Stimulated activated CD4-positive, alpha-beta T cell treated with anti-CD3 and anti-CD28 coated beads, Interleukin-1b, Interleukin-23, amount 100 ng/mL, for 1 hour (primary cell): ENCODE measurements at places on chromosomes 2 and 18.
A peak's percentile ranks its signal among the peaks of the same experiment; 100 is the strongest.

GRCh38 chr2:229920011-229920641, 1.7 kb downstream of the TRIP12 start:
- no peak for DNase-seq

DNA sequence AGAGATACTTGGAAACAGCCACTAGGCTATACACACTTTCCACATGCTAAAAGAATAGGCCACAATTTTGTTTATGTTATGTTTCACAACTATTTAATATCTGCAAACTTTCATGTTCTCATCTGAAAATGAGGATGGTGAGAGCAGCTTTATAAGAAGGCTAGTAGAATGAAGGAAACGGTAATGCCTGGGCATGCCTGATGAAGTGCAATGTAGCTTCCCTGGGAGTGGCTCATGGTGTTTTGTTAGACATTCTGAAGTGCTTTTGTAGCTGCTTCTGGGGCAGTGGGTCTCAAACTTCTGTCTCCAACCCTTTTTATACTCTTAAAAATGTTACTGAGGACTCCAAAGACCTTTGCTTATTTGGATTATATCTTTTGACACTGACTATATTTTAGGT, 193.3 kb upstream of the VWC2L start:
- no peak for DNase-seq

- no peak for DNase-seq
These were observed 48.1 kb downstream of the MAIP1 start for GRCh38 chr2:200003444-200003843.

- no peak for DNase-seq
These were observed 242.1 kb downstream of the SEPTIN10 start for GRCh38 chr2:109371481-109372170.

- DNase-seq, result no peak
These were observed 192.0 kb upstream of the TANK start for GRCh38 chr2:160968183-160968582.

DNA sequence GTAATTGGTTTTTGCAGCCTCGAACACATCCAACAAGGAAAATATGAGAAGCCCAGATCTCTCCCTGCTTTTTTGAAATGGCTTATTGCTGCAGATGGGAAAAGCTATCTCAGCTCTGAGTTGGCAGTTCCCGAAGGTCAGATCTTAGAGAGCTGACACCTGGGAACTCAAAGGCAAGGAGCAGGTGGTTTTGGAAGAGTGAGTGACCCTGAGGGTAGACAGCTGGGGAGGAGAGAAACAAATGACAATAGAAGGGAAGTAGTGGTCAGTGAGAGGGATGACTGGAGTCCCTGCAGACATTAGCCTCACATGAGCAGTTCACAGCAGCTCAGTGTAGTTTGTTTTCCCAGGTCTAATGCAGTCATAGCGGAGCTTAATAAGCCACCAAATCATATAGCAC, 317.9 kb downstream of the STK39 start:
- DNase-seq, result no peak

GRCh38 chr2:193141998-193142397, 947.3 kb upstream of the TMEFF2 start:
- DNase-seq, result no peak

GRCh38 chr2:237084444-237084843, 1.2 kb upstream of the COPS8 start:
- DNase-seq, result no peak

GRCh38 chr18:10669441-10670100, 143.7 kb downstream of the NAPG start:
- no peak for DNase-seq

- no peak for DNase-seq
These were observed 494.8 kb upstream of the KLHL29 start for GRCh38 chr2:22890132-22890531.

DNA sequence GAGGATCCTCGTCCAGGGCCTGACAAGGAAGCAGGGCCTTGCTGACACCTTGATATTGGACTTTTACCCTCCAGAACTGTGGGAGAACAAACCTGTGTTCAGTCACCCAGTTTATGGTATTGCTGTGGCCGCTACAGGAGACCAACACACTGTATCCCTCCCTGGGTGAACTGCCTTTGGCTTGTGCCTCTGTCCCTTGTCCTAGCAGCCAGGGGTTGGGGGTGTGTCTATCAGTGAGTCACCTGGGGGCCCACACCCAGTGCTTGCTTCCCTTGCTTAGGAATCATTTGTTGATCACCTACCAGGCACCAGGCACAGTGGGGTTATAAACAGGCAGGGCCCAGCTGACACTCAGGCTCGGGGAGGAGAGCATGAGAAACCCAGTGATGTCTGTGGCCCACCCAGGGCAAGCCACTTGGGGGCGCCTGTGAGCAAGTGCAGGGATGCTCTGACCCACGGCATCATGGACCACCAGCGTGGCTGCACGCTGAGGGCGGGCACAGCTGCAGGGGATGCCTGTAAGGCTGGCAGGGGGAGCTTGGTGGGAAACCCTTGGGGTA, 17.1 kb downstream of the TMEM185B start:
- no peak for DNase-seq

GRCh38 chr18:36665952-36666351, 162.8 kb downstream of the TPGS2 start:
- DNase-seq, result no peak

GRCh38 chr2:172285010-172285621, 142.3 kb upstream of the ITGA6 start:
- no peak for DNase-seq

- DNase-seq, result no peak
These were observed 329.3 kb downstream of the INSIG2 start for GRCh38 chr2:118417406-118418120.

DNA sequence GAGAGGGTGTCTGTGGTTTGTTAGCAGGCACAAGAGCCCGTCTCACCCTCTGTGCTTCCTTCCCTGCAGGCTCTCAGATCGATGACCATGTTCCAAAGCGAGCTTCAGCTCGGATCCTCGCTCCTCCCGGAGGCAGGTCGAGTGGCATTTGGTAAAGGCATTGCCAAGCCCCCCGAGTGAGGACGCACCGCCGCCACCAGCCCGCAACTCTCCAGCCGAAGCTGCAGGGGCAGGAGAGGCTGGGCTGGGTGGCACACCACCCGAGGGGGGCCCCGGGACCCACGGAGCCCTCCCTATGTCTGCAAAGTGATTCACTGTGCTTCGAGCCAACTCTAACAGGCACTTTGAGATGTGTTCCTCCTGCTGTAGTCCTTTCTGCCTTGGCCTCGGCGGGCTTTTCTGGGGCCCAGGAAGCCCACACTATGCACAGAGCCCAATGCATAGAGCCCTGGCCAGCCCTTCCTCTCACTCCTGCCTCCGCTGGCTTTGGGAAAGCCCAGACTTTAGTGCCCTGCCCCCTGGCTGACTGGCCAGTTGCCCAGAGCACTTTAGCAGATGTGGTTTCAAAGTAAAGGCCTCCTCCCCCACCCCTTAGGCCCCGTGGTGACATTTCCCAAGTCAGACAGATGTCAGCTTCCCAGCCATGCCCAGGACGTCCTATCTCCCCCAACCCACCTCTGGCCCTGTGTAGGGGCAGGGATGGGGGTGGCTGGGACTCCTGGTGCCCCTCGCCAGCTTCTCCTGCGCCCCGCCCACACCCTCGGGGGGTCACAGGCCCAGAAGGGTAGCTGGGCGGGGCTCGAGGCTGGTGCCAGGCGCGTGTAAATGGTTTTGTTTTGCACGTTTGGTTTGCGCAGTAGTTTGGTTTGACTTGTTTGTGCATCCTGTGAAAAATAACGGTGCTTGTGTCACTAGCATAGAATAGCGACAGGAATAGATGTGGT, 23.3 kb upstream of the MAPRE3 start:
- no peak for DNase-seq

GRCh38 chr2:10564876-10565445, 116.8 kb upstream of the ODC1 start:
- no peak for DNase-seq

GRCh38 chr2:191178806-191179514, 28.2 kb upstream of the STAT4 start:
- DNase-seq, result no peak

DNA sequence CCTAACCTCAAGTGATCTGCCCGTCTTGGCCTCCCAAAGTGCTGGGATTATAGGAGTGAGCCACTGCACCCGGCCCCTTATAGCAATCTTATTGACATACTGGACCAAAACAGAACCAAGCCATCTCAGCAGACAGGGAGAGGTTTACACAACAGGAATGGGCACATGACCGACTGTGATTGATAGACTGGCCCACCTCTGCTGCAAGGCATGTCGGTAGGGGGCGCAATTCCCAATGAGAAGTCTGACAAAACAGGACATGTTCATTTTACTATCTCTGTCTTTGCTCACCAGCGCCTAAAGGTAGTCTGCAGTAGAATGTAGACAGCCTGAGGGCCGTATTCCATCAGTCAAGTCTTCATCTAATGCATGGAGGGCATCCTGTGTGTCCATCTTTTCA, 2.0 kb downstream of the LYPD6B start:
- DNase-seq, result peak; percentile 15

- no peak for DNase-seq
These were observed 49.3 kb upstream of the FOSL2 start for GRCh38 chr2:28343184-28343942.

GRCh38 chr2:175454953-175455389, 273.5 kb upstream of the ATP5MC3 start:
- DNase-seq, result no peak

- no peak for DNase-seq
These were observed 84.6 kb upstream of the CAB39 start for GRCh38 chr2:230627806-230628724.

DNA sequence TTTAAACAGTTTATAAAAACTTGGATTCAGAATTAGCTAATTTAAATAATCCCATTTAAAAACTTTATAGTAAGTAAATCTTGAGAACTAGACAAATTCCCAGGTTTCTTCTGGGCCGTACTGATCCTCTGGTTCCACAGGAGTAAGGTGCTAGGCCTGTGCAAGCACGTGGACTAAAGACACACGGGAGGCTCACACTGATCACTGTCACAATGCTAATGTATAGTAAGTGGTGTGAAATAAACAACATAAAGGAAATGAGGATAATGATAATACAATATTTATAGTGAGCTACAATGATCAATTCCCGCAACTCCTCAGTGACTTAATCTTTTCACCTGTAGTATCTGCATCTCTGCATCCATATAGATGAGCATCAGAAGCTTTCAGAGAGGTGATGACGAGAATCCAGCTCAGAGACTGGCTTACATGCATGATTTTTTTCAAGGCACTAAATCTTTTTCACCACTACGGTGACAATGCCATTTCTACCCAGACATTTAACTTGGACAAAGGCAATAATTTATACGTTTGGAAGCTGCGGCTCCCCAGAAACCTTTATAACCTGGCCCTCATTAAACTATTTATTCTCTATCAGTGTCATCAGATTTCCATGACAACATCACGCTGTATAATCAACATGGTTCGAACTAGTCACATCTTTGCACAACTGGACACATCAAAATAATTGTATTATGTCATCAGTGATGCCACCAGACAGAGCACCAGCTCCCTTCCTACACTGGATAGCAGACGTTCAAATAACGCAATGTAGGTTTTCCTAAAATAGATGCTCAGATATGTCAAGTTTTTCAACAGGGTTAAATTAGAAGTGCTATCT, 196.2 kb downstream of the ZNF385B start:
- DNase-seq, result no peak

- no peak for DNase-seq
These were observed 93.8 kb upstream of the ZBTB14 start for GRCh38 chr18:5389356-5389755.

GRCh38 chr2:171985076-171985475, 14.7 kb upstream of the METAP1D start:
- DNase-seq, result no peak

DNA sequence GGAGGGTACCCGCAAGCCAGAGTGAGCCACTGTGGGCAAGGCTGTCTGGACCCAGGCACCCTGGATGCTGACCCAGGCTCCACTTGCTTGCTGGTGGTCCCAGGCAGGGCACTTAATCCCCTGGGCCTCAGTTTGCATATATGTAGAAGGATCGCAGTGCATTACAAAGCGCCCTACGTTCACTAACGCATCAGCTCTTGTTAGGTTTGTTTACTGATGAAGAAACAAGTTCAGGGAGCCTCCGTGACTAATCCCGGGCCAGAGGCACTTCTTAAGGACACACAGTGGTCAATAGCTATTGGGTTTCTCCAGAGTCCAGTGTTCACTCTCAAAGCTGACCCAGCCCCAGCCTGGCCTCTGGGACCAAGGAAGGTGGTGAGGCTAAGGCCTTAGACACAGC, 70.2 kb downstream of the LBH start:
- no peak for DNase-seq

DNA sequence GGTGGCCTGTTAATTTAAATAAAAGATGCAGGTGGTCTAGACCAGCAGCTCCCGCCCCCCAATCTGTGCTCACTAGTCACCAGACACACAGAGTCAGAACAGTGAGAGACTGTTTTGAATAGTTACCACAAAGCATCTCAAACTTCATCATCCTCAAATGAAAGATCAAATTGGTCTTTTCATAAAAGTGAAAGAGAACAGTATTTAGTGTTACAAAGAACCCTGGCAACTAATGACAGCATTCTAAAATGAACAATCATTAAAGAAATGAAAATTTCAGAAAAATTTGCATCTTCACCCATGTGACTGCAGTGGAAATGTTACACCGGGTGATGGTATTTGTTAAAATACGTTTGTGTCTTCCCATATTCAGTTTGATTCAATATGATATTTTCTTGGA, 65.5 kb upstream of the PMAIP1 start:
- DNase-seq, result no peak

- DNase-seq, result no peak
These were observed 21.1 kb downstream of the ARHGAP15 start for GRCh38 chr2:143150287-143150686.

DNA sequence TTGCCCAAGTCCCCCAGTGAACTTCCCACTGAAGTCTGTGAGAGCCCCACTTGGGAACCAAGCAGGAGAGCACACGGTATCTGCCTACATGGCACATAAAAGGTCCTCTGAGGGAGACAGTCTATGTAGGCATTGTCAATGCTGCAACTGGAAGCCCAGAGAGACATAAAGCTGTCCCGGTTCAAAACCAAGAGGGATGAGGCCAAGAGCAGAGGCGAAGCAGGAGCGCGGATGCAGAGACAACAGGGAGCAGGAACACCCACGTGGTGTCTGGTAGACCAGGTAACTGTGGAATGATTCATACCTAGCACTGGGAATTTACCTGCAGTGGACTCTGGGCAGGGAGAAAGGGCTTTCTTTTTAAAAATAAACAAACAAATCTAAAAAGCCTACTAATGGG, 233.1 kb upstream of the SOX11 start:
- no peak for DNase-seq

GRCh38 chr18:55585065-55585919, 2.7 kb downstream of the TCF4 start:
- no peak for DNase-seq

- no peak for DNase-seq
These were observed 196.8 kb upstream of the SESTD1 start for GRCh38 chr2:179461420-179461819.

- DNase-seq, result no peak
These were observed 65.8 kb downstream of the FAM210A start for GRCh38 chr18:13660510-13660909.

DNA sequence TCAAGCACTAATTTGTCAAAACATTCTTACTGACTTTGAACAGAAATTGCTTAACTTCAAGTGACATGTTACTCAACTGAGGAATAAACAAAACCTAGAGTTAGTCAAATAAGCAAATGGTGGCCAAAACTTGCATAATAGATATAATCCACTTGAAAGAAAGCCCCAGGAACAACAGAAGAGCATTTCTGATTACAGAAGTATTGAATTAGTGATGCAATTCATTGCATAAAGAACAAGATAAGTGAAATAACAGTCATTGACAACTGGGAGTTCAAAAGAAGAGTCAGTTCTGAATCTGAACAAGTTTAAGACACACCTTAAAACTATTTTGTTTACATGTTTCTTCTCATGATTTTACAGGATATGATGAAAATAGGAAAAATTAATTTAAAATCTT, 30.8 kb downstream of the COBLL1 start:
- no peak for DNase-seq
